ENCODE measurements at places on chromosomes 4 and X.
A peak's percentile ranks its signal among the peaks of the same experiment; 100 is the strongest.

GRCh38 chr4:36758312-36759178 is 477.1 kb downstream of the DTHD1 start:
- H3K36me3 ChIP-seq = no peaks in the 10 kb centered on the region
- DNase-seq = peak; percentile 68
- no peaks in the 10 kb centered on the region for H3K4me1 ChIP-seq
- no peaks in the 10 kb centered on the region for H3K27me3 ChIP-seq
- no peak overlapping the region for H3K4me3 ChIP-seq

- H3K27ac ChIP-seq = no peak overlapping the region
- no peak overlapping the region for H3K4me3 ChIP-seq
- DNase-seq = peak; percentile 22
- H3K36me3 ChIP-seq = no peaks in the 10 kb centered on the region
Measured at GRCh38 chr4:152206185-152206584, 329.7 kb downstream of the FBXW7 start.

DNA sequence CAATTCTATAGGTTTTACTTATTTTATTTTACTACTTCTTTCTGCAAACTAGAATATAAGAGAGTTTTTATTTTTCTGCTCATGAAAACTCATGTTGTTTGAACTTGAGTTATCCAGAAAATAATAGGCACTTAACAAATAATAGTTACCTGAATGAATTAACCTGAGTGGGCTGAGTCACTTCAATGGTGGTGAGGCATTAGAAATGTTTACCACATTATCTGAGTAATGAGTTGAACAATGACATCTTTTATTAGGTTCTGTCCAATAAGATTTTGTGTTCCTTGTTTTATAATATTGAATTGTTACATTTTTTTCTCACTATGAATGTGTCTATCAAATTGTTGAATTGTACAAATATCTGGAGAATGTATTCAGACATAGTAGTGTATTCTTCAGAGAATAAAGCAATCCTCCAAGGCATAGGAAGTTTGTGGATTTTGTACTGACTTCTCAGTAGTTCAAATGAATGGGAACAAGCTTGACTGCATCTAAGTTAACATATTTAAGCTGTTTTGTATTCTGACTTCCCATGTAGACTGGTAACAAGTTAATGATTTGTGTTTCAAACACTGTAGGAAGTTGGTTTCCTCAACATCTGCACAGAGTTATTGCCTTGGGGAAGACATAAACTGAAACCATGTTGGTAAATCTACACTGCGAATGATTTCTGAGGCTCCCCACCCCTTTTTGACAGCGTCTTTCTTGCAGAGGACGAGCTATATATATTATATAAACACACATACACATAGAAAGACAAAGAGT is 1808.9 kb upstream of the TENM3 start:
- no peak overlapping the region for H3K27ac ChIP-seq
- no peak for DNase-seq
- no peaks in the 10 kb centered on the region for H3K27me3 ChIP-seq
- no peaks in the 10 kb centered on the region for H3K36me3 ChIP-seq
- no peak overlapping the region for H3K4me3 ChIP-seq

DNA sequence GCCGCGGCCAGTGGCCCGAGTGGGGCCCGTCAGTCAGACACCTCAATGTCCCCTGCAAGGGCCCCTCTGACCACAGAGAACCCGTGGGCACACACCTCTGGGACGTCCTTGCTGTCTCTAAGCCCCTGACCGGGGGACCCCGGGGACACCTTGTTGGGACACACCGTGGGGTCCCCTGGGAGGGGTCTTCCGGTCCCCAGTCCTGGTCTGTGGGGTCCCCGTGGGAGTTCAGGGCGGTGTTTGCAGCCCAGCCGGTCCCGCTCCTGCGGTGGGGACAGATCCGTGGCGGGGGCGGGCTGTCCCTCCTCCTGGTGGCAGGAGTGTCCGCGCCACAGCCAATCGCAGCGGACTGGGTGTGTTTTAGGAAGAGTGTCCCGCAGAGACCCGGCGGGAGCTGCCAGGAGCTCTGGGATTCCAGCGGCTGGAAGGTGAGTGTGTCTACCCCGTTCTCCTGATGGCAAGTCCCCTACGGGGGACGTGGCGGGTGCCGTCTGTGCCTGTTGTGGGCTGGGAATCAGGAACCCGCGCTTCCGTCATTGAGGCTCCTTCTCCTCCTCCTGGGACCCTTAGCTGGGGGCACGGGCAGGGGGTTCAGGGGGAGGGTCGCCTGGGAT is 5.1 kb upstream of the PLCXD1 start:
- H3K4me1 ChIP-seq = peaks cover 5% of the 10 kb centered on the region
- H3K4me3 ChIP-seq = peak overlapping the region; percentile 72
- no peaks in the 10 kb centered on the region for H3K27me3 ChIP-seq
- DNase-seq = peak; percentile 88
- H3K27ac ChIP-seq = peak overlapping the region; percentile 68

GRCh38 chrX:45740291-45740690 is 539.6 kb upstream of the DIPK2B start:
- H3K27me3 ChIP-seq = no peaks in the 10 kb centered on the region
- DNase-seq = no peak
- no peaks in the 10 kb centered on the region for H3K36me3 ChIP-seq
- no peak overlapping the region for H3K4me3 ChIP-seq
- no peaks in the 10 kb centered on the region for H3K4me1 ChIP-seq

DNA sequence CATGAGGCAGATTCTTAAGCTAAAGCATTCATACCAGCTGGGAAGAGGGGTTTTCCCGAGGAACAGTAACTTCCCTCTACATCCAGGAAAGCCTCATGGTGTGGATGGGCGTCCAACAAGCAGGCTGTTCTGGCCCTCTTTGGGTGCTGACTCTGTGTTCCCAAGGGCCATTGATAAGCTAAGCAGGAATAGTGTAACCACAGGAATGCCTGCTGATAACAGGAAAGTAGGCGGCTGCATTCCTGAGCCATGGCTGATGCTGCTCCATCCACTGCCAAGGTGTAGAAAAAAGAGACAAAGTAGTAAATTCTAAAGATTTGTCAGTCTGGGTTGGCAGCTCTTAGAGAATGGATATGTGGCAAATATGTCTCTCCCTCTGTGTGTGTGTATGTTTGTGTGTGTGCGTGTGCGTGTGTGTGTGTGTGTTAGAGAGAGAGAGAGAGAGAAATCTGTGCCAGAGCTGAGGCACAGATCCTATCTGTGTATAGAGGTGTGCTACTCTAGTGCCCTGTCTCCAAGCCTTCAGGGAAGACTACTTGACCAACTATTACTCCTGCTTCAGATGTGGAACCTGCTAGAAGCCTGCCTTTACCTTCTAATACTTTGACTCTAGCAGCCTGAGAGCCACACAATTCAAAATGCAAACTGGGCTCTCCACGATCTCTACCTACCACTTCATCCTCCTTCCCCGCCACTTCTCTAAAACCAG is 353.1 kb upstream of the NR3C2 start:
- no peaks in the 10 kb centered on the region for H3K27me3 ChIP-seq
- H3K27ac ChIP-seq = no peak overlapping the region
- no peak overlapping the region for H3K4me3 ChIP-seq
- H3K4me1 ChIP-seq = peaks cover 3% of the 10 kb centered on the region
- DNase-seq = peak; percentile 94
- no peaks in the 10 kb centered on the region for H3K36me3 ChIP-seq

- no peak overlapping the region for H3K27ac ChIP-seq
- no peaks in the 10 kb centered on the region for H3K4me1 ChIP-seq
- H3K4me3 ChIP-seq = no peak overlapping the region
- no peaks in the 10 kb centered on the region for H3K36me3 ChIP-seq
Measured at GRCh38 chr4:68865188-68865638, 49.4 kb downstream of the UGT2B10 start.

GRCh38 chr4:106679063-106679462 is 310.5 kb upstream of the GIMD1 start:
- H3K36me3 ChIP-seq = no peaks in the 10 kb centered on the region
- H3K4me3 ChIP-seq = no peak overlapping the region
- H3K27ac ChIP-seq = no peak overlapping the region
- no peaks in the 10 kb centered on the region for H3K27me3 ChIP-seq
- H3K4me1 ChIP-seq = no peaks in the 10 kb centered on the region

- no peak overlapping the region for H3K4me3 ChIP-seq
- no peak overlapping the region for H3K27ac ChIP-seq
- DNase-seq = peak; percentile 79
Measured at GRCh38 chr4:18882468-18882867, 860.9 kb upstream of the LCORL start.

DNA sequence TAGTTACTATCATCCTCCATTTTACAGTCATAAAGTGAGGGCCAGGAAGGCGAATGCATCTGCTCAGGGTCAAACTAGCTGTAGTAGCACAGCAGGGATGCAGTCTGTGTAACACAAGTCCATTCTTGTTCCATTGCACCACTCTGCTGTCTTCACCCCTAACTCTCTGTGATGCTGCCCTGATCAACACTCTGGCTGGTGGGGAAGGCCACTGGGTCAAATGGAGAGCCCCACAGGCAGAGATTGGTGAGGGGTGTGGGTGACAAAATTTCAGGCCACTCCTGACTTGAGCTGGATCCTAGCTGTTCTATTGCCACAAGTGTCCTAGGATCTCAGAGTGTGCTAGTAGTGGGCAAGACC is 136.5 kb downstream of the PJA1 start:
- no peak for DNase-seq
- H3K4me3 ChIP-seq = no peak overlapping the region
- no peaks in the 10 kb centered on the region for H3K4me1 ChIP-seq
- no peaks in the 10 kb centered on the region for H3K27me3 ChIP-seq
- H3K36me3 ChIP-seq = no peaks in the 10 kb centered on the region

- H3K4me1 ChIP-seq = peaks cover 15% of the 10 kb centered on the region
- DNase-seq = no peak
- H3K27ac ChIP-seq = no peak overlapping the region
- H3K36me3 ChIP-seq = no peaks in the 10 kb centered on the region
- no peak overlapping the region for H3K4me3 ChIP-seq
Measured at GRCh38 chr4:184384056-184384809, 90.1 kb downstream of the IRF2 start.

DNA sequence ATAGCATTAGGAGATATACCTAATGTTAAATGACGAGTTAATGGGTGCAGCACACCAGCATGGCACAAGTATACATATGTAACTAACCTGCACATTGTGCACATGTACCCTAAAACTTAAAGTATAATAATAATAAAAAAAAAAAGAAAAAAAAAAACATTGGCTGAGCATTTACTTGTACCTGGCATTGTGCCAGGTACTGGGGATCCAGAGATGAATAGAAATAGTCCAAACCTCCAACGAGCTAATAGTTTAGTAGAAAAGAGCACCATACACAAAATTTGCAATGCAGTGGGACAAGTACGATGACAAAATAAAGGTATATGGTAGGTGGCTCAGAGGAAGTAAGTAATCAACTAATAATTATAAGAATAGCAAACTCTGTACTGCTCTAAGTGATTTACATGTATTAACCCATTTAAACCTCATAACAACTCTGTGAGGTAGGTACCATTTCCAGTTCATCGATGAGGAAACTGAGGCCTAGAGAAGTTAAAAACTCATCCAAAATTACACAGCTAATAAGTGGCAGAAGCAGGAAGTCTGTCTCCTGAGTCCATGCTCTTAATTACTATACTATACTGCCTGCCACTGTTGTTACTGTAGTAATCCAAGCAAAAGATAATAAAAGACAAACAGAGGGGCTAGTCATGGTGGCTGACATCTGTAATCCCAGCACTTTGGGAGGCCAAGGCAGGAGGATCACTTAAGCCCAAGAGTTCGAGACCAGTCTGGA is 319.3 kb downstream of the OPHN1 start:
- no peak overlapping the region for H3K4me3 ChIP-seq
- H3K4me1 ChIP-seq = no peaks in the 10 kb centered on the region
- no peak for DNase-seq
- H3K27ac ChIP-seq = no peak overlapping the region

GRCh38 chr4:102586644-102587021 is 85.5 kb downstream of the NFKB1 start:
- no peak overlapping the region for H3K4me3 ChIP-seq
- no peaks in the 10 kb centered on the region for H3K27me3 ChIP-seq
- H3K36me3 ChIP-seq = no peaks in the 10 kb centered on the region
- no peak for DNase-seq

GRCh38 chr4:51907006-51907669 is 64.2 kb downstream of the DCUN1D4 start:
- H3K4me3 ChIP-seq = no peak overlapping the region
- no peak for DNase-seq
- H3K27me3 ChIP-seq = no peaks in the 10 kb centered on the region
- no peak overlapping the region for H3K27ac ChIP-seq
- peaks cover 3% of the 10 kb centered on the region for H3K36me3 ChIP-seq

DNA sequence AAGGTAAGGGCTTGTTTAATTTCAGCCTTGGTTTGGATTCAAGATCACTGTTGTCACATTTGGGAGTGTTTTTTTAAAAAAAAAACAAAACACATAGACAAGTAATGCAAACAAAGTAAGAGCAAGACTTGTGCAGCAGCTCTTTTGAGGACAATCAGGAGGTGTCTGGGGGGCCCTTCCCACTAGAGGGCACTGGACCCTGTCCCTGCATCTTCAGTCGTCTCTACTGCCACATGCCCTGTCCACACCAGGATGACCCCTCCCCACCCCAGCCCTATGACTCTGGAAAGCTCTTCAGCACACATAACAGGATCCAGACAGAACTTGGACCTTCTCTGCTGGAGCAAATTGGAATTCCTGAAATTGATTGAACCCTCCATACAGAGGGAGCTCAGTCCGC is 71.0 kb downstream of the USP46 start:
- no peaks in the 10 kb centered on the region for H3K36me3 ChIP-seq
- H3K4me3 ChIP-seq = no peak overlapping the region
- DNase-seq = peak; percentile 76
- no peak overlapping the region for H3K27ac ChIP-seq

- H3K27ac ChIP-seq = no peak overlapping the region
- no peaks in the 10 kb centered on the region for H3K27me3 ChIP-seq
- peak; percentile 45 for DNase-seq
Measured at GRCh38 chr4:133154725-133155124, 5.6 kb downstream of the PCDH10 start.

DNA sequence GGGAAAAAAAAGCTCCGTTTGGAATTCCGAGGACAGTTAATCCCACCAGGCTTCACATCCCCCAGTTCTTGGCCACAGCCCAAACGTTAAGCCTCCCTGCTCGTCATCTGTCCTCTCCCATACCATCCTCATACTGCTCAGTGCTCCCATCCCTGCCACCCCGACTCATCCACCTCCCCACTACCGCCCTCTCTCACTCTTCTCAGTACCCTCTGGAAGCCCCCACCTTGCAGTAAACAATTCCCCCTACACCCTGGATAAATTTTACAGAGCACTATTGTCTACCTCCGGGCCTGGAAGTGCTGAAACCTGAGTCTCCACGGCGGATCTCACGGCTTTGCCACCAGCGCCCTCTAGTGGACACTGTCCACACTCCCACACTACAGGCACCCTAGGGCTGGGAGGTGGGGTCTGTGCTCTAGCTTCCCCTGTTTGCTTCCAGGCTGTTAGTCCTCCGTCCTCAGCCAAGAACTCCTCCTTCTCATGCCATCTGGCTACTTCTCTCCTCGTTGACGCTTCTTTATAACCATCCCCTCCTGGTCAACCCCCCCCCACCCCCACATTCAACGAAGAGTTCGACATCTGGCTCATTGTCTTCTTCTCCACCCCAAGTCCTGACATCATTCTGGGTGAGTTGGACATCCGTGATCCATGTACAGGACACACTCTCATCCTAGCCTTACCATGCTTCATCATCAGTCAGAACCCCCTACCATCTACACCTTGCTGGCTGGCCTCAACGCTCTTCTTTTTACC is 54.5 kb downstream of the RTL9 start:
- no peaks in the 10 kb centered on the region for H3K27me3 ChIP-seq
- no peak overlapping the region for H3K4me3 ChIP-seq
- no peak overlapping the region for H3K27ac ChIP-seq
